ENCODE measurements at places on chromosomes 12 and 14. TPM values are rescaled to one million over a fixed set of nuclear protein-coding genes. Genes with fewer than 3 reads are reported as not detected.

Gene PARPBP
- total RNA-seq, result 13.5 TPM

Gene FAM222A
- 0.26 TPM for total RNA-seq

Gene EPYC
- not detected for total RNA-seq

Gene INHBC
- total RNA-seq, result not detected

Gene CCDC177
- total RNA-seq, result not detected

Gene SCAF11
- 48.2 TPM for total RNA-seq

Gene TAS2R42
- total RNA-seq, result not detected

Gene GPR84
- total RNA-seq, result not detected

Gene SERPINA1
- total RNA-seq, result not detected

Gene SOCS2
- total RNA-seq, result 64.4 TPM

Gene NRXN3
- under 0.01 TPM for total RNA-seq

Gene TAS2R9
- total RNA-seq, result not detected

Gene RBM23
- 44.4 TPM for total RNA-seq

Gene TMTC2
- total RNA-seq, result 4.9 TPM

Gene C12orf50
- not detected for total RNA-seq

Gene ACSM4
- total RNA-seq, result not detected

Gene ANAPC5
- total RNA-seq, result 115 TPM

Gene PLCZ1
- total RNA-seq, result not detected

Gene ASIC1
- not detected for total RNA-seq

Gene CLEC6A
- total RNA-seq, result not detected

Gene ATXN3
- 59.6 TPM for total RNA-seq

Gene KRT79
- total RNA-seq, result not detected

Gene PPM1H
- total RNA-seq, result 1.3 TPM

Gene OR11H6
- not detected for total RNA-seq

Gene CIDEB
- 2.4 TPM for total RNA-seq

Gene RHOJ
- total RNA-seq, result 163 TPM

Gene KRT6C
- total RNA-seq, result not detected

Gene LRRC9
- total RNA-seq, result not detected

Gene STXBP6
- 34.5 TPM for total RNA-seq

Gene KRT3
- total RNA-seq, result not detected
